ENCODE measurements at places on chromosomes 16 and 17.

- no peak for DNase-seq
These were observed 140.4 kb downstream of the PMP22 start for GRCh38 chr17:15124746-15125145.

DNA sequence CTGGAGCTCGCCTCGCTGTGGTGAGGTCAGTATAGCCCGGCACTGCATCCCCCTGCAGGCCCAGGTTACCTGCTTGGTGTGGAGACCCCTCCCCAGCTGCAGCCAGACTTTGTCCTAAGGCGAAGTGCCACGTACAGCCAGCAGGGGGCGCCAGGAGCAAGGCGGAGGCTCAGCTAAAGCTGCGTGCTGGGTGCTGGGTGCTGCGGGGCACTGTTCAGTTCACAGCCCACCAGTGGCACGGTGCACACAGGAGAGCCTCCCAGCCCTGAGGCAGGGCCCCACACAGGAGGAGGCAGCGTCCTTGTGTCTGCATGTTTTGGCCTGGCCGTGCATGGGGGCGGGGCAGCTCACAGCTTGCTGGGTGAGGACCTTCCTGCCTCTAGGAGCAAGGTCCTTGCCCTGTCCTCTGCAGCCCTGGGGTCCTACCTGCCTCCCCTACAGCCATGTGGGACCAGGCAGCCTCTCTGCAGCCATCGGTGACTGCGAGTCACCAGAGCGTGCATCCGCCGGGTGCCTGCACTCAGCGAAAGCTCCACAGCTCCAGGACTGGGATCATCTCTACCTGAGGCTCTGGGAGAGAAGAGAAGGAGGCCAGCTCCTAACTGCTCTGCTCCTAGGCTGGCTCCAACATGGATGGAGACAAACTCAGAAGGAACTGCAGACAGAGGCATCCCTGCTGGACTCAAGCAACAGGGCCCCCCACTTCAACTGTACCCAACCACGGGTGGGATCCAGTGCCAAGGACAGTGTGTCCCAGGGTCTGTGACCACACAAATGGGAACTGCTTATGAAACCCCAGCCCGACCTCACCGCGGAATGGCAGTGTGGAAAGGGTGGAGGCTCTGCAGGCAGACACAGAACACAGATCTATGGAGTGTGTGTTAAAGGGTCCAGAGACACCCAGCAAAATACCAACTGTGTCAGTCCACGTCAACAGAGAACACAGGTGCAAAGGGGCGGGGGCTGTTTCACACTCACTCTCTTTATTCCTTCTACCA, 19.0 kb downstream of the SLC7A5 start:
- DNase-seq = peak; percentile 57

DNA sequence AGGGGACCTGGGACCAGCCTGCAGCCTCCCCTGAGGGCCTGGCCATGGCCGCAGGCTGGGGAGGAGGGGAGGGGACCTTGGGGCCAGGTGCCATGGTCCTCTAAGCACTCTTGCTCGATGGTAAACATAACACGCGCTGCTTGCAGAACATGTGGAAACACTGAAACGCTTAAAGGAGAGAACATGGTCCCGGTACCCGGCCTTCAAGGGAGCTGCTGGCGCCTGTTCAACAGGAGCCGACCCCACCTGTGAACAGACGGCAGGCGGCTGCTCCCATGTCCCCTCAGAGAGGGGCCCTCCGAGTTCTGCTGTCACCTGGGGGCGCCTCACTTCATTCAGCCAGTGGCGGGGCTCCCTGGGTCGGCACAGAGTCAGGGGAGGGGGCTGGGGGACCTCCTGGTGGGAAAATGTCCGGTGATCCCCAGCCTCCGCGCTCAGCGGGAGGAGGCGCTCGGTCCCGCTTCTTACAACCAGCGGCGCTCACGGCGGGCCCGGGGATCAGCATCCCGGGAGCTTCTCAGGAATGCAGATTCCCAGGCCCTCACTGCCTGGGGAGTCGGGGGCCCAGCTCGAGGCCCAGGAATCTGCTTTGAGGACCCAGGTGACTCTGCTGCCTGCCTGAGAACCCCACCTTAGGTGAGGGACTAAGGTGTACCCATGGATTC, 854 bp upstream of the SSTR5 start:
- no peak for DNase-seq

DNA sequence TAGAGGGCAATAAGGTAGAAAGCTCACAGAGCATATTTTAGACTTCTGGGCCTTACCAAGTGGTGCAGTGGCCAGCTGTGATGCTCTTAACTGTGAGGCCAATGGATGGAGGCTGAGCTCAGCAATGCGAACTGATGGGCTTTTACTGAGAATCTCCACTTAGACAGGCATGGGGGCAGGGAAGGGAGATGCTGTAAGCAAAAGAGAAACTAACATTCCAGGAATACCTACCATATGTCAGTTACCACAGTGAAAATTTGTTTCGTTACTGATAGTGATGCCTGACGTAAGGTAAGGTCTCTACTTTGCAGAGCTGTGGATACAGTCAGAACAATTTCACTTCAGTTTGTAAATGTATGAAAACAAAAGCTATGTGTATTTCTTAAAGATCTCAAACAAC, 250.6 kb upstream of the ZFHX3 start:
- DNase-seq = no peak

- DNase-seq = no peak
These were observed 5.4 kb downstream of the HELZ start for GRCh38 chr17:67239597-67239996.

GRCh38 chr16:2238150-2238837, 2.0 kb downstream of the DNASE1L2 start:
- DNase-seq = no peak

DNA sequence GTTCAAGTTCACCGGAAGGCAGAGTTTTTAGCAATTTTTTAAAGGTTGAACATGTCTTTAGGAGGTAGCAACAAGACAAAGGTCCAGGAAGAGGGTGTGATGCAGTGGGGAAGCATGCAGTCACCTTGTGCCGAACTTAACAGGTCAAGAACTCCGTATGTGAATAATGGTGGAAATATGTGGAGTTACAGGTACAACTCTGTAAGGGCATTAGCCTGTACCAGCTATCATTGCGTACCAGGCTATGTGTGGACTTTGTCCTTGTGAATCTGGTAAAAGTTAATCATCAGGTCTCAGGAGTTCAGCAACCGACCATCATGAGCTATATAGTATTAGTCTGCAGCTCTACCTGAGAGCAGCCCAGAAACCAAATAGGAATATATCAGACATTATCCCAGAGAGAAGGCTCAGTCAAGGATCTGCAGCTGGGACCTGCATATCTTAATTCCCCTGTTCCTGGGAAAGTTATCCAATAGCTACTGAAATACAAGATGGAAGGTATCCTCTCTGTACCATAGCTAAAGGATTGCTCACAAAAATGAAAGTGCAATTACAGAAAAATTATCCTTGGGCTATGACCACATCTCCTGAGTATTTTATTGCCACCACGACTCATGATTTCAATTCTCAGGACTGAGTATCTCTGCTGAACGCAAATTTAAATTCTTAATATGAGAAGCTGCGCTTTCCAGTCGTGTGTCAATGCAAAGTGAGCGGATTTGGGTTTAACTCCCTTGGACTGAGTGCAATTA, 469.3 kb downstream of the CDH13 start:
- no peak for DNase-seq

GRCh38 chr16:57623251-57624043, 5.0 kb upstream of the ADGRG1 start:
- DNase-seq = no peak

DNA sequence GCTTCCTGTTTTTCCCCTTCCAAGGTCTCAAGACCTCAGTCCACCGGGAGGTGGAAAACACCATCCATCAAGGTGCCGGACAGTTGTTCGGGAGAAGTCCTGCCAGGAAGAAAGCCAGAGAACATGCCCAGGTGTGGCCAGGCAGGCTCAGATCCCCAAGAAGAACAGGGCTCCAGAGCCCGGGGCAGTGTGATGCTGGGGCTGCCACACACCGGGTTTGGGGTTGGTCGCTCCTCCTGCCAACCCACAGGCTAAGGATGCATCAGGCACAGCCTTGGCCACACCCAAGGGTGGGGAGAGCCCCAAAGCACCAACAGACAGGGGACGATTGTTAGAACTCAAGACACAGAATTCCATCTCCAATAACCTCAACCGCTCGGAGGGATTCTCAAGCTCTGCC, 19.7 kb downstream of the ZFHX3 start:
- DNase-seq = no peak

- no peak for DNase-seq
These were observed 685 bp upstream of the MPG start for GRCh38 chr16:77273-77806.

- peak; percentile 93 for DNase-seq
These were observed 28.6 kb downstream of the ADAM11 start for GRCh38 chr17:44787271-44787940.

DNA sequence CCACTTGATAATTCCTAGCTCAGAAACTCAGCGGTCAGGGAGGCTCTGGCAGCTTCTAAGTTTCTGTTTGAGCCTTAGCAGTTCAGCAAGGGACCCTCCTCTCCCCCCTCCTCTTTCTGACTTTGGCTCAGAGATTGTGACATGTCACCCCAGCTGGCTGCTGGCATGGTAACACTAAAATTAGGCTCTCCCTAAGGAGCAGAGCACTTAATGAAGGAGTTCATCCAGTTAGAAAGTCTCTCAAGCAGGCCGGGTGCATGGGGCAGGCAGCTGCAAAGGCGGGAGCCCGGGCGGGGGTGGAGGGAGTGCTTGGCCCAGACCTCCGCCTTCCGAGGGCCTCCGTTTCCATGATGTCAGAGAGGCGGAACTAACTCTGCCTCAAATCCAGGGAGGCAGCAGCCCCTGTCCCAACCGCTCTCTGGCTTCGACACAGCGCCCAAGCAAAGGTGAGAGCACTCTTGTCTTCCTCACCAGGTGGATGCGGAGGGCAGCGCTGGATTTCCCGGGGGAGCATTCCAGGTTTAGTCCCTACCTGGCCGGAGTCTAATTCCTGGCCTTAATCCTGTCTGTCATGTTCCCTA, 128.0 kb upstream of the PLCG2 start:
- DNase-seq = no peak

GRCh38 chr17:64154717-64155116, 24.8 kb upstream of the ERN1 start:
- DNase-seq = no peak

DNA sequence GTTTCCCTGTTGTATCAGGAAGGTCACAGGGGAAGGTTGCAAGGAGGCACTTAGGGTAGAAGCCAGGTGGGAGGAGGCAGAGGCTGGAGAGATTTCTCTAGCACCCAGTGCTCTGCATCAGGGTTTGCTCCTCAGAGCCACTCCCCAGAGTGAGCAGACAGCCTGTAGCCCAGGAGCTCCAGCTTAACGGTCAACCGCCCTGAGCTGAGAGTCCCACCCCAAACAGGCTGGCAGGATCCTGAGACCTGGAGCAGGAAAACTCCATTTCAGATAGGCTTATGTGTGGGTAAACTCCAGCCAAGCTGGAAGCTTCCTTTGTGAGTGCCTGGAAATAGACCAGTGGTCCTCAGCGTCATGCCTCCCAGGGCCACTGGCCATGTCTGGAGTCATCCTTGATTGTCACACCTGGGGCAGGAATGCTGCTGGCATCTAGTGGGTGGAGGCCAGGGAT, 37.9 kb downstream of the MPRIP start:
- DNase-seq = no peak

DNA sequence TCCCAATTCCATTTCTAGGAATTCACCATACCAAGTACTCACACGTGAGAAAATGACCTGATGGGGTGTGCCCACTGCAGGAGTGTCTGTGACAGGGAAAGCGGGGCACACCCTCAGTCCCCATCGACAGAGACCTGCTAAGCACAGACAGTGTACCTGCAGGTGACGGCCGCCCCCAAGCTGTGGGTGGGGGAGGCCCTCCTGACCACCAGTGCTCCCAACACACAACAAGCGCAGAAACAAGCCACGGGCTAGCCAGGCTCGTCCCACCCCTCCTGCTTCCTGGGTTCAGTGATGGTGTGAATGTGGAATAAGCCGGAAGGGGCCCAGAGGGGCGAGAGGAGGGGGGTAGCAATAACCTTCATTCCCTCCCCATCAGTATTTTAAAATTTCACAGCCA, 31.9 kb downstream of the ZCCHC14 start:
- DNase-seq = no peak

GRCh38 chr17:76317535-76317934, 9.5 kb upstream of the QRICH2 start:
- no peak for DNase-seq

DNA sequence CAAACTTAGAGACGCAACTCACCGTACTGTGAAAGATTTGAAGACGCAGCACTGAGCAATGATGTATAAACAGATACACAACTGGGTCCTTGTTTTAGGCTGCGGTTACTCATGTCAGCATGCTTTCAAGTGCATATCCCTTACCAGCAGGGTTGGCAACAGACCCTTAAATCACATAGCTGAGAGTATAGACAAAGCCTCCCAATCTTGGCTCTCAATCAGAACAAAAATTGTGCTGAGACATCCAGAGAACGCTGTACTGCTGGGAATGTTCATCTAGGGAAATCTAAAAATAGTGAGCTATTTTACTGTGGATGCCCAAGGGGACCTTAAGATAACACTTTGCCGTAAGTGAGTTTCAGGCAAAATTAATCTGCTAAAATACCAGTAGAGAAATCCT, 84.4 kb upstream of the NUDT7 start:
- no peak for DNase-seq

DNA sequence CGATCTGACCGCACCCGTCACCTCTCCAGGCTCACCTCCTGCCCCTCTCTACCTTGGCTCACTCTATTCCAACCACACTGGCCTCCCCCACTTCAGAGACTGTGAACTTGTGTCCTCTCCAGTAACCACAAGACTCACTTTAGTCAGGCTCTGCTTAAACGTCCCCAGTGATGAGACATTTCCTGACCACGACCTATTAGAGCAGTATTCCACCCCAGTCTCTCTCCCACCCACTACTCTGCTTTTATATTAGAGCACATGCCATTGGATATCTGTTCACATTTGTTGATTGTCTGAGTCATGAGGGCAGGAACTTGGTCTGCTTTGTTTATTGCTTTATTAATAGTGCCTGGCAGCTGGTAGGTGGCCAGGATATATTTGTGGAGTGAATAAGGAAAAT, 20.1 kb downstream of the COX11 start:
- DNase-seq = no peak

DNA sequence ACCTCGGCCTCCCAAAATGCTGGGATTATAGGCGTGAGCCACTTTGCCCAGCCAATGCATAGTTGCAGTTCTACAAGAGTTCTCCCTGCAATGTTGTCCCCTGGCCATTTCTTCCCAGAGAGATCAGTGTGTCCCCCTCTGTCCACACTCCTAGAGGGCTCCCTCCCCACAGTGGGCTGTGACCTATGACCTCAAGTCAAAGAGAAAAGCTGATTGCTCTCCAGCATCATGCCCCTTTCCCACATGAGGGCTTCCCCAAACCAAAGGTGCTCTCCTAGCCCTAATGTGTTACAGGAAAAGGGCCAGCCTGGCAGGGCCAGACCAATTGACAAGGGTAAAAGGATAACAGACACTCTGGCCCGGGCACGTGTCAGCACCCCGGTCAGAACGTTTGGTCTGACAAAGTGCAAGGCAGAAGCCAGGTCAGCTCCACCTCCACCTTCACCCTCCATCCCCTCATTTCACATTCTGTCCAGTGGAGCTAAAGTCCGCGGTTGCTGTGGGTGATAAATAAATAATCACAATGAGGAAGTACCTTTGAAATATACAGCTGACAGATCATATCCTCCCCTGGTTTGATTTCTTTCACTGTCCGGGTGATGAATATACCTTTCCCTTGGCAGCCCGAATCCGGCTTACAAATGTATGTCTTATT, 17.8 kb downstream of the TTLL6 start:
- no peak for DNase-seq

Measured in G401 (cell line).